Activated naive CD4-positive, alpha-beta T cell treated with anti-CD3 and anti-CD28 coated beads, Interleukin-2, amount 50 U/mL, for 16 hours (primary cell): ENCODE measurements at places on chromosomes 3 and 15.

DNA sequence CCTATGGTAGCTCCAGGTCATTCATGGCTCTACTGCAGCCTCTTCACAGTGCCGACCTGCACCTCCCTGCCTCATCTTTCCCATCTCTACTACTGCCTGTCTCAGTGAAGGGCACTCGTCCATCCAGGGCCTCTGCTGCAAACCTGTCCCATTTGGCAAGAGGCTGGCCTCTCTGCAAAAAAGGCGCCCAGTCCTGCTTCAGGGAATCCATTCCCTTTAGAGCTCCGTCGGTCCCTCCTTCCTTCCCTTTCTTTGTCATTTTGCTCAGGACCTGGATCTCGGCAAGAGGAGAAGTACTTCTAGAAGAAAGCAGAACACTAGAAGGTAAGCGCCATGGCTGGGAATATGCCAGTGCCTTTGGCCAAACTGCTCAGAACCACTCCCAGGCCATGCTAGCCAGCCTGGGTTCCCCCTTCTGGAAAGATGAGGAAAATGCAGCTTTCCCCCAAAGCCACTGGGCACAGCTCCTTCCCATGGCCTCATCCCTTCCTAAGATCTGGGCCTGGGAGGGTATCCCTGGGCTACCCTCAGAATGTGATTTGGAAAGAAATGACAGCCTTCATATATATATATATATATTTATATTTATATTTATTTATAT, 6.4 kb upstream of the ISL2 start:
- no peak for DNase-seq

- no peak for DNase-seq
These were observed 122.6 kb downstream of the ITPR1 start for GRCh38 chr3:4615750-4616149.

DNA sequence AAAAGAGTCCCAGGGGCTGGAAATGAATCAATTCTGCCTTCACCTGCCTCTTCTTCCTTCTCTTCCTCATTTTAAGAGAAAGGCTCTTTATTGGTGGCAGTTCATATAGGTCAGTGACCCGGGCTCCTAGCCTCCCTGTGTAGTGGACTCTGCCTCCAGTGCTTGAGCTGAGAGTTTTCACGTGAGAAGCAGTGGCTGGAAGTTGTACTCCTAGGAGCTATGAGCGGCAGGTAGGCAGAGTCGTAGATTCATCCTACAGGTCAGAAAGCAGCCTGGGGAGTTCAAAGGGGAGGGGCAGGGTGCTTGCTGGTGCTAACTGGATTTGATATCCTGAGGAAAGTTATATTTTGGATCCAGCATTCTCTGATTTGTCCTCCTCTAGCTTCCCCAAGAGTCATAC, 101.1 kb downstream of the RPLP1 start:
- no peak for DNase-seq

GRCh38 chr3:151467069-151467468, 6.2 kb upstream of the IGSF10 start:
- DNase-seq = no peak

GRCh38 chr3:104126463-104126862, 1240.2 kb upstream of the ALCAM start:
- DNase-seq = no peak

DNA sequence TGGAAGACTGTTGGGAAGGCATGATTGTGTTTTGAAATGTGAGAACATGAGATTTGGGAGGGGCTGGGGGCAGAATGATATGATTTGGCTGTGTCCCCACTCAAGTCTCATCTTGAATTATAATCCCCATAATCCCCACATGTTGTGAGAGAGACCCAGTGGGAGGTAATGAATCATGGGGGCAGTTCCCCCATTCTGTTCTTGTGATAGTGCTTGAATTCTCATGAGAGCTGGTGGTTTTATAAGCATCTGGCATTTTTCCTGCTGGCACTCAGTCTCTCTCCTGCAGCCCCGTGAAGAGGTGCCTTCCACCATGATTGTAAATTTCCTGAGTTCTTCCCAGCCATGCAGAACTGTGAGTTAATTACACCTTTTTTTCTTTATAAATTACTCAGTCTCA, 430.5 kb downstream of the OTOL1 start:
- no peak for DNase-seq

GRCh38 chr3:38598791-38599190, 50.7 kb downstream of the SCN5A start:
- DNase-seq = no peak

GRCh38 chr3:111794711-111795110, 64.4 kb upstream of the PHLDB2 start:
- no peak for DNase-seq

DNA sequence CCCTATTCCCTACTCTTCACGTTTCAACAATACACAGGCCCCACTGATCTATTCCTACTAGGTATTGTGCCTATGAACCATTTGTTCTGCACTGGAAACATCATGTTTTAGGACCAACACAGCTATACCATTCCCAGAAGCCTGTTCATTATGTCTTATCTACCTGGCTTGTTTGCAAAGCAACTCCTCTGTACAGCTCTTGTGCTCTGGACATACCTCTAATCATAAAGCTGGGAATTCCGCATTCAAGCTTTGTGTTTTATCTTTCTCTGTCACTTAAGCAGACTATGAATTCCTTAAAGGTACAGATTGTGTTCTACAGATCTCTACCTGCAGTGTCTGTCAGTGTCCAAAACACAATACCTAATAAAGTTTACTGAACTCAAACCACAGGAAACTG, 87.5 kb upstream of the CSPG5 start:
- no peak for DNase-seq

DNA sequence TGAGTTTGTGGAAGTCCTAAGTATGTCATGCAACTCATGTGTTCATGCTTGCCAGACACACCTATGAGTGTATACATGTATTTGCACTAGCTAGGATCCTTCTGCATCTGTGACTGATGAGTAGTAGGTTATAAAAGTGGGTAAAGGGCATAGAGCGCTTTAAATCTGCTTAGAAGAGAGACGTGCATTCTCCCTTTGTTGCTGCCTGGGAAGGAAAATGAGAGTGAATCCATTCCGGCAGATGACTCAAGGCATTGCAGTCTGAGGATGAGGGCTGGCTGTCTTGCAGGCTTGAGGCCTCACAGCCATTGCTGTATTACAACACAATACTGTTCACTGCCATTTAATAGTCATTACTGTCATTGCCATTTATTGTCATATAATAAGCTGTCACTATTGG, 120.8 kb upstream of the UMPS start:
- DNase-seq = no peak

GRCh38 chr15:79970624-79971434, at the start of gene BCL2A1:
BCL2A1 (minus strand) TSS chr15:79971196; CDS start chr15:79971119, 77 bp downstream.
- DNase-seq = peak; percentile 68

GRCh38 chr15:62739082-62739481, 303.5 kb upstream of the TPM1 start:
- DNase-seq = no peak
